ENCODE measurements at places on chromosomes 13 and 19.

DNA sequence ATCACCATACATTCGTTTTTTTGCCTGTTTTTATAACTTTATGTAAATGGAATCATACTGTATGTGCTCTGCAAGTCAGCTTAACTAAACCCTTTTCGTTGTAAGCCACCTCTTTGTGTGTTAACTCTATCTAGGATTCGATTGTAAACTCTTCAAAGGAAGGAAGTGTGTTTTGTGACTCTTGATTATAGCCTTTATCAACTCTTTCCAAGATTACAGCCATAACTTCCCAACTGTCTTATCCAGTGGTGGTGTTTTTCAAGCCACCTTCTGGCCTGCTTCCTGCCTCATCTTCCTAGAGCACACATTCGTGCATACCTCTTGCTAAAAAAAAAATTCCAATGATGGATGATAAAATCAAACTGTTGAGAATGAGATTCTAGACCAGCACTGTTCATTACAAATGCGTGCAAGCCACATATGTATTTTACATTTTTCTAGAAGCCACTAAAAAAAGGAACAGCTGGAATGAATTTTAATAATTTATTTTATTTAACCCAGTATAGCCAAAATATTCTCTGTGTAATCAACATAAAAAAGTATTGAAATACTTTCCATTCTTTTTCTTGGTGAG lies 12.0 kb upstream of the FBXL3 start:
- no peak for DNase-seq

GRCh38 chr19:50607874-50608785 lies 31.6 kb downstream of the SYT3 start:
- peak; percentile 71 for DNase-seq

- no peak for DNase-seq
These were observed 214.1 kb upstream of the UFM1 start for GRCh38 chr13:38135592-38135991.

GRCh38 chr19:23949611-23950010 lies 34.9 kb downstream of the ZNF726 start:
- DNase-seq, result no peak

DNA sequence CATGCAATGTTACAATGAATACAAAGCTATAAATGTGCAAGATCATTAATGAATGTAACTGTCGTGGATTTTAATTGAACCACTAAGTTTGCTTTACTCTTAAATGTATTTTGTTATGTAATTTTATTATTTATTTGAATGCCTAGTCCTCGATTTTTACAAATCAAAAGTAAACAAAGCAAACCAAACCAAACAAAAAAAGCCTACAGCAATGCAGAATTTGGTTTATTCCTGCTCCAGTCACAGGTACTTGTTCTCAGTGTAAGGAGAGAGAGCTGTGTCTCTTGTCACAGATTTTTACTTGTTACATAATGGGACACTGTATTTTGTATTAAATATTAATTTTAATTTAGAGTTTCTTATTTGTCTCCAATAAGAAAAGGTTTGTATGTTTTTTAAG lies 584.3 kb upstream of the SLITRK6 start:
- no peak for DNase-seq

DNA sequence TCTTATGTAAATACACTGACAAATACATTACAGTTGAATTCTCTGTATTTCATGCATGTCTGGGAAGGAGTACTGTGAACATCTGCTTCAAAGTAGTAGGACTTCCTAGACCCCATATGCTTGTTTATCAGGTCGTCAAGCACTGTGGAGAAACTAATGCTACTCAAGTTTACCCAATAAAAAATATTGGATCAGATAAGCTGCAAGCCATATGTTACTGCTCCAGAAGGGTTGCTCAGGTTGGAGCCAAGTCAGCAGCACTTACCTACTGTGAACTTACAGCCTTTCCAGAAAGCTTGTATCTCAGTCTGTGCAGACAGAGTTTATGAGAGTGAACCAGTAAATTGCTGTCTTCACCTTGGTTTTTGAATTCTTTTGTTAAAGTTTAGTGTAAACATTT lies 36.2 kb downstream of the SLAIN1 start:
- no peak for DNase-seq

- DNase-seq, result no peak
These were observed 13.3 kb downstream of the EFNB2 start for GRCh38 chr13:106522112-106522705.

- DNase-seq, result no peak
These were observed 546.0 kb upstream of the PCDH9 start for GRCh38 chr13:67776151-67776550.

DNA sequence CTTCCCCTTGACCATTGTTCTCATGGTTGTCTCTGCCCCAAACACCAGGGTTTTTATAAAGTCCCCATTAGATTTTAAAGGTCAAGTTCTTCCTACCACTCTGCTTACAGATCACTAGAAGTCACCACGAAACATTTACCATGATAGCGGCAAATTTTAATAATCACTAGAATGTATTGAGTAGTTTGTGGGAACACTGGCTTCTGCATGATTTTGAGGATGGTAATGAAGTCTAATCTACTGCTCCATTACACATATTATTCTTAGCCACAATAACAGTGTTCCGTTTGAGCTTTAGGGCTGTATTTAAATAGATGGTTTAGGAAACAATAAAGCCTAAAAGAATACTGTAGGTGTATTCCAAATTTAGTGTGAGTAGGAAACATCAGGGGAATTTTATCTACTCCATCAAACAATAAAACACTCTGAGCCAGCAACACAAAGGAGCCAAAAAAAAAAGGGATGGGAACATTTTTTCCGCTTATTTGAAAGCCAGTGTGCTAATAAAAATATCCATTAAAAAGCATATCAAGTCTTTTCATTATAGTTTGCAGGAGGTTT lies 49.7 kb downstream of the KLF12 start:
- DNase-seq, result no peak

DNA sequence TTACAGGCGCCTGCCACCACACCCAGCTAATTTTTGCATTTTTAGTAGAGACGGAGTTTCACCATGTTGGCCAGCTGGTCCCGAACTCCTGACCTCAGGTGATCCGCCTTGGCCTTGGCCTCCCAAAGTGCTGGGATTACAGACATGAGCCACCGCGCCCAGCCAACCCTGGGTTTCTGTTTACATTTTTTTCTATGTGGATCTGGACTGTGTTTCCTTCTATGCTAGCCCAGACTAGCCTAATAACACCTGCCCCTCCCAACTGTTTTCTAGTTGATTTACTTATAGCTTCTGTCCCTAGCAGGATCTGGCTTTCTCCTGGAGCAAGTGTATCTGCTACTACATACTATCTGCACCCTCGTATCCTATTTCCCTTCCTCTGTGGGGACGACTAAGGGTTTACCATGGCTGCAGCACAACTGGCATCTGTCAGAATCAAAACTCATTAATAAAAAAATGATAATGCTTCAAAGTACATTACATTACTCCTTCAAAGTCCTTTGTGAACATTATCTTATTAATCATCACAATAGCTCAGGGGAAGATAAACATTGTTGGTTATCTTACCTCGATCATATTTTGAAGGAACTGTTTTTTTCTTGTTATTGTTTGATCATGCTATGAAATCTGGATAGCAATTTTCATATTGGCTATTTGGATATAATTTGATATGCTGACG lies 228.3 kb downstream of the KLF5 start:
- no peak for DNase-seq

DNA sequence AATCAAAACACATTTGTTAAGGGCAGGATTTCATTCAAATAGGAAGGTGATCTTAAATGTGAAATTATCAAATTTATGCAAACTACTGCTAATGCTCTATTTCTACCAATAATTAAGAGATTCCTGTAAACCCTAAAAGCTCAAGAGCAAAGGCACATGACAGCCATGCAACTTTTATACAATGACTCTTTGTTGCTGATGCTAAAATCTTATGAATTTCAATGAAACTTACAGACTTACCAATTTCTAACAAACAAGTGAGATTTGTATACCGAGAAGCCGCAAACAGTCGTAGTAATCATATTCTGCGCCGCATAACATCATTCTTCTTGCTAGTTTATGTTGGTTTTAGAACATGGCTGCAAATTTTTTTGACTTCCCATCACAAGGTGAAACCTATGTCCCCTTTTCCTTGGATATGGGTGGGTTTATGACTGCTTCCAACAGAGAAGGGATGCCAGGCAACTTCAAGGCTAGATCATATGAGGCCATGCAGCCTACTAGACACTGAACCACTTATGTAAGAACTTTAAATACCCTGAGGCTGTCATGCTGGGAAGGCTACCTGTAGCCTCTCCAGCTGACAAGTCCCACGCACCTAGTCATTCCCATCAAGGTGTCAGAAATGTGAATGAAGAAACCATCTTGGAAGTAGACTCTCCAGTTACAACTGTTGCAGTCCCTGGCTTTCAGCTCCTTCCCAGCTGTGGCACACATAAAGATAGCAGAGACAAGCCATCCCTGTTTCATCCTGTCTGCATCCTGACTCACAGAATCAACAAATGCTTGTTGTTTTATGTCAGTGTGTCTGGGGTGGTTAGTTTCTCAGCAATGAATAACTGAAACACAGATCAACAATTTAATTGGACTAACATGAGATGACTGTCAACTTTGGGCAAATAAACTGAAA lies 42.0 kb downstream of the LNX2 start:
- DNase-seq, result no peak

DNA sequence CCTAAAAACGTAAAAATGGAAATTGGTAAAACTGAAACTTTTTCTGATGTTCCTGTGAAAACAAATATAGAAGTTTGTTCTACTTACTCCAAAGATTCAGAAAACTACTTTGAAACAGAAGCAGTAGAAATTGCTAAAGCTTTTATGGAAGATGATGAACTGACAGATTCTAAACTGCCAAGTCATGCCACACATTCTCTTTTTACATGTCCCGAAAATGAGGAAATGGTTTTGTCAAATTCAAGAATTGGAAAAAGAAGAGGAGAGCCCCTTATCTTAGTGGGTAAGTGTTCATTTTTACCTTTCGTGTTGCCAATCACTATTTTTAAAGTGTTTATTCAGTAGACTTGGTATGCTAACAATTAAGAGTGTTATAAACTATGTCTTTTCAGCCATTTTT lies 25.6 kb downstream of the BRCA2 start:
- DNase-seq, result no peak
